CD8-positive, alpha-beta memory T cell (primary cell): ENCODE measurements at places on chromosomes 2 and 18. TPM values are rescaled to one million over a fixed set of nuclear protein-coding genes. Genes with fewer than 3 reads are reported as not detected.

DNA sequence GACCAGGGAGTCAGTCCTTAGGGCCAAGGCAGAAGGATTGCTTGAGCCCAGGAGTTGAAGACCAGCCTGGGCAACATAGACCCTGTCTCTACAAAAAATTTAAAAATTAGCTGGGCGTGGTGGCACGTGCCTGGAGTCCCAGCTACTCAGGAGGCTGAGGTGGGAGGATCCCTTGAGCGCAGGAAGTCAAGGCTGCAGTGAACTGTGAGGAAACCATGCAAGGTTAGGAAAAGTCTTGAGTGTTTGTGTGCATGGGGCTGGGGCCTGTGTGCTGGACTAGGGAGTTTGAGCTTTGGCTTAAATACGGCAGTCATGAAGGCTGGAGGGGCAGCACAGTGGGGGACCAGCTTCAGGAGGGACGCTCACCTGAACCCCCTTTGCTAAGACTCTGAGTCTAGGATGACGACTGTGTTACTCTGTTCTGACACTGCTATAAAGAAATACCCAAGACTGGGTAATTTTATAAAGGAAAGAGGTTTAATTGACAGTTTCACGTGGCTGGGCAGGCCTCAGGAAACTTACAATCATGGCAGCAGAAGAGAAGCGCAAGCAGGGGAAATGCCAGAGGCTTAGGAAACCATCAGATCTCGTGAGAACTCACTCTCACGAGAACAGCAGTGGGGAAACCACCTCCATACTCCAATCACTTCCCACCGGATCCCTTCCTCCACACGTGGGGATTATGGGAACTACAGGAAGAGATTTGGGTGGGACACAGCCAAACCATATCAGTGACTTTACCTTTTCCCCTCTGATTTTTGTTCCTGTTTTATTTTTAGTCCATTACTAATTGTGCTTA is 39.4 kb downstream of the GORASP2 start:
- DNase-seq = no peak

The IL36RN gene
- not detected for total RNA-seq

The FAM237A gene
- not detected for total RNA-seq

- no peak for DNase-seq
These were observed 48.5 kb downstream of the CDK15 start for GRCh38 chr2:201854841-201855240.

The ST6GAL2 gene
- total RNA-seq = not detected

The IHH gene
- not detected for total RNA-seq
